ENCODE measurements at places on chromosomes 12 and 14. TPM values are rescaled to one million over a fixed set of nuclear protein-coding genes. Genes with fewer than 3 reads are reported as not detected.

- DNase-seq = no peak
Measured at GRCh38 chr12:113942209-113942608, 23.9 kb downstream of the RBM19 start.

DNA sequence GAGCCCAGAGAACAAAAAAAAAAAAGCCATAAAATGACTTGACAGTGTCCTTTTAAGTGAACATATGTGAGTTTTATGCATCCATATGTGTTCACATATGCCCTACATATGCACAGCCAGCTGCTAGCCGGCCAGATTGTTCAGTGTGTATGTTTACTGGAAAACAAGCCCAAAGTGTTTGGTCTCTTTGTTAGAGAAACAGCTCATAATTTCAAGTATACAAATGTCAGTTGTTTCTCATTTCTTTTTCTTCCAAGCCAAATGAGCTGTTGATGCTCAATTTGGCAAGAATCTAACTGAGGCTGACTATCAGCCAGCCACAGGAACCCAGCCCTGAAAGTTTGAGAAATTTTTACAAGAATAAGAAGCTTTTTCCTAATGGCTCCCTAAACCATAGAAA, 60.8 kb upstream of the TSPAN8 start:
- no peak for DNase-seq

GRCh38 chr14:68681256-68682011, 111.4 kb downstream of the ZFP36L1 start:
- no peak for DNase-seq

Gene KLHDC2
- 67.1 TPM for total RNA-seq

DNA sequence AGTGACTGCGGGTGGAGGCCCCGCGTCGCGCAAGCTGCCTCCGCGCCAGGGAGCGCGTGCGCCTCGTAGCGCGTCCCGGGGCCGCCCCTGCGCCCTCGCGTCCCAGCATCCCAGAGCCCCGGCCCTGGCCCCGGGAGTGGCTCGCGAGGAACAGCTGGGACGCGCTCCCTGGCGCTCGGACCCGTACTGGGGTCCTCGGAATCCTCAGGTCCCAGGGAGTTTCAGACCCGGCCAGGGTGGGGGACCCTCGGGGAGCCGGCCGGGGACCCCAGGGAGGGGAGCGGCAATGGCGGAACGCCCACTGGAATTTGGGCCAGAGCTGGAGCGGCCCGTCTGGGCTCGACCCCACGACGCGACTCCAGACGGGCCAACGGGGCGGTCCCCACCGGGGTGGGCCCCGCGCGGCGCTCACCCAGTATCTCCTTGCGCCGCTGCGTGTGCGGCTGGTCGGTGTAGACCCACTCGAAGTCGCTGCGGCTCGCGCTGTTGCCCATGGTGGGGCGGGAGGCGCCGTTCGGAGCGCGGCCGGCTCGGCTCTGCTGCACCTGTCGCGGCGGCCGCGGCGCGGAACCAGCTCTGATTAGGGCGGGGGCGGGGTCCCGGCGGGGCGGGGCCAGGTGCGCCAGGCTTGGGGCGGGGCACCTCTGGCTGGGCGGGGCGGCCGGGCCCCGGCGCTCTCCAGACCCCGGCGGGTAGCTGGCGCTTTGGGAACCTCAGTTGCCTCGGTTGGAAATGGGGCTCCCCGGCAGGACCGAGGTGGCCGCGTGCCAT, at the start of gene DEGS2:
TSS of gene DEGS2 (minus strand) at position 552 of the 771 bp plus-strand sequence. CDS start at position 494, 58 bp downstream.
- DNase-seq = peak; percentile 87

Gene ACOT6
- not detected for total RNA-seq

DNA sequence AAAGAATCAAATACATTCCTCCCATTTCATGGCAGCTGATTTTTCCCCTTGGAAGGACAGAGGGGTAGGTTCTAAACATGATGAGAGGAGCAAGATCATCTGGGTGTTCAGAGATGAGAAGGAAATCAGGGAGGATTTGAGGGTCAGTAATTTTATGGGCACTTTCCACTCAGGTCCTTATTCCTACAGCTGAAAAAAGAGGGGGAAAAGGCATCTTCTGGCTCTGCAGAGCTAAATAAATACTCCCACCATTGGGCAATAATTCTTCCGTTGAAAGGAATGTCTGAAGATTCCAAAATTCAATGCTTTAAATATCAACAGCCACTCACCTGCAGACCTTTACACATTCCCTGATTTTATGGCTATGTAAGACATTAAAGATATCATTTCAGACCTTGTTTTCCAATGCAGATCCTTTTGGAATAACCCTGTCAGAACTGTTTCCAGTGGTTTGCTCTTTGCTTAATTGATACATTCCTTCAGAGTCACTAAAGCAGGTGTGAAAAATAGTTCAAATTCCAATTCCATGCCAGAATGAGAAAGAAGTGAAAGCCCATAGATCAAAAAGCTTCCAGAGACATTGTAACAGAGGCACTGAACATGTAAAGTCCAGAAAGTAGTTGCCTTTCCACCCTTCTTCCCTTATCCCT, 233.3 kb upstream of the KRR1 start:
- peak; percentile 55 for DNase-seq

Gene NID2
- 7.1 TPM for total RNA-seq

DNA sequence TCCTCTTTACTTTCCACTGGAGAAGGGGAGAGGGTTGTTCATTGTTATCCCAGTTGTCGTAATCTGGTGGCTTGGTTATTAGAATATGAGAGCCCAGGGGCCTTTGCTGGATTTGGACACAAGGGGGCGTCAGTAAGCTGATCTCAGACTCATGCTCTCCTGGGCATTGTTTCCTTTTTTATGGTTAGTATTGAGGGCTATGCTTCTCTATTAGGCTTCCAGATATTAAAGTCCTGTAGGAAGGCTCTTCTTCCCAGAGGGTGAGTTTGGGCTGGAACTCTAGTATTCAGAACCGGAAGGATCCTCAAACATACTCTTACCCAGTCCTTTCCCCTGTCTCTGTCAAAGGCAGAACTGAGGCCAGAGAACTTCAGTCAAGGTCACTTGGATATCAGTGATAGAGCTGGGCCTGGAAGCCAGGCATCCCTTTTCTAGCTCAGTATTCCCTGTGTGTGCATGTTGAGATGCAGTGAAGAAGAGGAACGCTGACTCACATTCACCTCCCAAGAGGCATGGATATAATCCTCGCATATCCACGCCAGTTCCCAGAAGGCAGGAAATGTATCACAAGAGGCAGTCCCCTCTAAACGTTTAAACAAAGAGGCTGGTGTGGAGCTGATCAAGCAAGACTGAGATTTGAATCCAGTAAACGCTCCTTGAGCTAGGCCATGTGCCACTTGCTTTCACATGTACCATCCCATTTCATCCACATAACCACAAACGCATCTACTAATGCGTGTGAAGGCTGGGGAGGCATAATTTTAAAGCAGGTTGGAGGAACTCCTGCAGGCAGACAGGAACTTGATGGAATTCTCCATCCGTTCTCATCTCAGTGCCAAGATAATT, 41.6 kb downstream of the UBE3B start:
- DNase-seq = peak; percentile 83

DNA sequence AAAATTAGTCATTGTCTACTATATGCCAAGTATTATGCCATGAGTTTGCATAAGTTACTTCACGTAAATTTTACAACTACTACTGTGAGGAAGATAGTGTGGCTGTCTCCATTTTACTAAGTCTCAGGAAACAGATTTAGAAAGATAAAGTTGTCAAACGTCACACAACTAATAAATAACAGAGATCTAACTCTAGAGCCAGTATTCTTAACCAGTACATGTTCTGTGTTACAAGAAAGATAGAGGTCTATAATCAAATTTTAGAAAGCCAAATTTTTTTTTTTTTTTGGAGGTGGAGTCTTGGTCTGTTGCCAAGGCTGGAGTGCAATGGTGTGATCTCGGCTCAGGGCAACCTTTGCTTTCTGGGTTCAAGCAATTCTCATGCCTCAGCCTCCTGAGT, 14.2 kb downstream of the CLEC4C start:
- DNase-seq = no peak

DNA sequence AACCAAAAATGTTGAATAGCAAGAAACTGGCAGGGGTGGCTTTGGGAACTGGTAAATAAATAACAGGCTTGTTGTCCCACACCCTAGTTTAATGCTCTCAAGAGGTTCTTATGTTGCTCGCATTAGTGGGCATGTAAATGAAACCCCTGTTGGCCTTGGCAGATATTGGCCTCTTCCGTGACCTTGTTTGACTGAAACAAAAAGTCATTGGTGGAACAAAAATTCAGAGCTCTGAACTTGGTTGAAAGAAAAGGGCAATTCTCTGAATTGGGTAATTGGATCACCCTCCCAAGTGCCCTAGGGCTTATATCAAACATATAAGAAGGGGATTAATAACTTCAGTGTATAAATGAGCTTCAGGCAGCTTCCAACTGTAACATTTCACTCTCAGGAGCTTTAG, 426.2 kb downstream of the ZFP36L1 start:
- DNase-seq = no peak

- DNase-seq = no peak
Measured at GRCh38 chr12:124379938-124380754, 85.3 kb downstream of the RFLNA start.

GRCh38 chr14:53967606-53968005, 11.0 kb upstream of the BMP4 start:
- no peak for DNase-seq

Gene RAD9B
- total RNA-seq = not detected

GRCh38 chr12:86660488-86661147, 404.4 kb upstream of the MGAT4C start:
- DNase-seq = no peak

Gene GZMB
- not detected for total RNA-seq

DNA sequence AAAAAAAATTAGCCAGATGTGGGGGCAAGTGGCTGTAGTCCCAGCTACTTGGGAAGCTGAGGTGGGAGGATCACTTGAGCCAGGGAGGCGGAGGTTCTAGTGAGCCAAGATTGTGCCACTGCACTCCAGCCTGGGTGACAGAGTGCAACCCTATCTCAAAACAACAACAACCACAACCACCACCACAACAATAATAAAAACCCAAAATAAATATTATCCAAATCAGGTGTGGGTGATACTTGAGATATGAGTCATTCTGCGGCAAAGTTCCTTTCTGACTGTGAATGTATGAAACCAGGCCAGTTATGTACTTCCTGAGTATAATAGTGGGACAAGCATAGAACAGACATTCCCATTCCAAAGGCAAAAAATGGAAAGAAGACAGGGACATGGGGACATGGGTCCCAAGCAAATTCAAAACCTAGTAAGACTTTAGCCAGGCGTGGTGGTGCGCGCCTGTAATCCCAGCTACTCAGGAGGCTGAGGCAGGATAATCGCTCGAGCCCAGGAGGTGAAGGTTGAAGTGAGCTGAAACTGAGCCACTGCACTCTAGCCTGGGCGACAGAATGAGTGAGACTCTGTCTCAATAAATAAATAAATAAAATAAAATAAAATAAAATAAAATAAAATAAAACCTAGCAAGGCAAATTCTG, 9.7 kb upstream of the ERC1 start:
- DNase-seq = no peak

DNA sequence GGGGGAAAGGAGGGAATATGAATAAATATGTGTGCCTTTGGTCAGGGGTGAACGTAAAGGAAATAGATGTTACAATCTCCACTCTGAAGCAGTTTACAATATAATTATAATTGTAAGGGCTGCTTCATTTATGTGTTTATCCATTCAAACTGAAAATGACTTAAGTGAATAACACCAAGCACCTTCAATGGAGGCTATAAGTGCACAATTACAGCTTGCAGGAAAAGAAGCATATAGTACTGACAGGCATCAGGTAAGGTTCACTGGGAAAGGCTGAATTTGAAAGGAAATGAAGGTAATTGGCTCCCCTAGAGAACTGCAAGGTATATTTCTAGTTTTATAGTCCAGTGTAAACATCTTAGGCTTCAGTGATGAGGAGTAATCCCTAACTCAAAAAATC, 192.7 kb downstream of the STXBP6 start:
- DNase-seq = no peak

Gene STYK1
- 1.8 TPM for total RNA-seq

Gene OR4E2
- not detected for total RNA-seq

DNA sequence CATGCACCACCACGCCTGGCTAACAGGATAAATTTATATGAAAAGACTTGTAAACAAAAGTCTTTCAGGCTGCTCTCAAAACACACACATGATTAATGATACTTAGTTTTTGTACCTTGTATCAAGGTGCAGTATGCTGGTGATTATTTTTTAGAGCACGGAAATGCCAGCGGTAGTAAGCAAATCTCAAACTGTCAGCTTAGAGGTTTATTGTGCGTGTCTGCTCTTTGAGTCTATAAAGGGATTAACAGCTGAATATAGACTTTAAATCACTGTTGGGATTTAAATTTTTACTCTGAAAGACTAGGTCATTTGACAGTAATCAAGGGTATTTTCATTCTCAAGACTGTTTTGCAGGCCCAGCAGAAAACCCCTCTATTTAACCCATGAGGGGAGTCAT, 50.5 kb downstream of the PLEKHA5 start:
- DNase-seq = no peak

- no peak for DNase-seq
Measured at GRCh38 chr14:104523546-104523935, 56.0 kb upstream of the C14orf180 start.

DNA sequence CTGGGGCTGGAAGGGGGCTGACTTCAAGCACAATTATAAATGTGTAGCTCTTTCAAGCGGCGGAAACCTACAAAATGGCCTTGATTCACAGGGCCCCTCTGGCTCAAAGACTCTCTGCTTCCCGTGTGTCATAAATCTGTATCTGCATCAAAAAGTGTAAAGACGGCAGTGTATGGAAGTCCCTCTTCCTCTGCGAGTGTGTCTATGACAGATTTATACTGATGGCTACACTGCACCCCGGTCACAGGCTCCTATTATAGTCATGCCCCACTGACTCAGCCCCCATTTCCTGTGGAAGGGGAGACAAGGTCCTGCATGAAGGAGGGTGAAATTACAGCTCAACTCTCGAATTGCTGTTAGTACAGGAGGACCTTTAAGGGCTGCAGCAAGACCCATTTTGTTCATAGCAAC, 68.6 kb downstream of the HMGA2 start:
- no peak for DNase-seq

DNA sequence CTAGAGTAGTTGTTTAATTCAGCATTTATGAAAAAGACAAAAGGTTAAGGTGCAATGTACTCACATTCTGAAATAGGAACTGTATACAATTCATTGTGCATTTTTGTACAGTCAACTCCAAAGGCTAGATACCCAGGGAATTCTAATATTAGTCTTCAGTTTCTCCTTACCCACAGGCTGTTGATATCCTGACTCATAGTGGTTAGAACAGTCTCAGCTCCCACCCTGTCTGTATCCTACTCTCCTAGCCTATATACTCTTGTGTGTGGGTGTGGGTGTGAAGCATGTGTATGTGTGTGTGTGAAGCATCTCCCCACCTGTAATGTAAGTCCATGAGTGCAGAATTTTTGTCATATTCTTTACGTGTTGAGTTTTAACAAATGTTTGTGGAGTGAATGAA, 229.5 kb downstream of the NAV3 start:
- DNase-seq = no peak

Gene STON2
- 71.0 TPM for total RNA-seq

GRCh38 chr14:95601650-95602049, 66.8 kb downstream of the GLRX5 start:
- DNase-seq = no peak

Gene ATN1
- total RNA-seq = 52.8 TPM

DNA sequence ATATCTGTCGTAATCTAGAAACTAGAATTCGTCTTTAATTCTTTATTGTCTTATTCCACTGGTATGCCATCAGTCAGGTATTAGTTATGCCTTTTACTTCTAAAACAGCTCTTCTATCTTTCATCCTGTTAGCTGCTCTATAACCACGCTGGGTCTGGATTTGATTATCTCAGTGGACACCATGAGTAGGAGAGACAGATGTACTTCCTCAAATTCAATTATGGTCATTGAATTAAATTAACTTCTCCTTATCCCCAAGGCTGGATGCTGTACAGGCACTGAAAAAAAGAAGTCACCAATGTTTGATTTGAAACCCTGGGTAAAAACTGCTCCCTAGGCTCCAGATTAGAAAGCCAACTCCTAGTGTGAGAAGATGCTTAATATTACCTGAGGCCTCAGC, 107.3 kb downstream of the PIK3C2G start:
- no peak for DNase-seq

All from GM23338 (cell line).